ENCODE measurements at places on chromosomes 2 and 18.

GRCh38 chr2:177765698-177766097, 306.9 kb downstream of the PDE11A start:
- no peak for DNase-seq

- no peak for DNase-seq
These were observed 84.0 kb upstream of the DSEL start for GRCh38 chr18:67600181-67601180.

GRCh38 chr18:48200631-48201336, 208.4 kb downstream of the ZBTB7C start:
- DNase-seq = no peak

DNA sequence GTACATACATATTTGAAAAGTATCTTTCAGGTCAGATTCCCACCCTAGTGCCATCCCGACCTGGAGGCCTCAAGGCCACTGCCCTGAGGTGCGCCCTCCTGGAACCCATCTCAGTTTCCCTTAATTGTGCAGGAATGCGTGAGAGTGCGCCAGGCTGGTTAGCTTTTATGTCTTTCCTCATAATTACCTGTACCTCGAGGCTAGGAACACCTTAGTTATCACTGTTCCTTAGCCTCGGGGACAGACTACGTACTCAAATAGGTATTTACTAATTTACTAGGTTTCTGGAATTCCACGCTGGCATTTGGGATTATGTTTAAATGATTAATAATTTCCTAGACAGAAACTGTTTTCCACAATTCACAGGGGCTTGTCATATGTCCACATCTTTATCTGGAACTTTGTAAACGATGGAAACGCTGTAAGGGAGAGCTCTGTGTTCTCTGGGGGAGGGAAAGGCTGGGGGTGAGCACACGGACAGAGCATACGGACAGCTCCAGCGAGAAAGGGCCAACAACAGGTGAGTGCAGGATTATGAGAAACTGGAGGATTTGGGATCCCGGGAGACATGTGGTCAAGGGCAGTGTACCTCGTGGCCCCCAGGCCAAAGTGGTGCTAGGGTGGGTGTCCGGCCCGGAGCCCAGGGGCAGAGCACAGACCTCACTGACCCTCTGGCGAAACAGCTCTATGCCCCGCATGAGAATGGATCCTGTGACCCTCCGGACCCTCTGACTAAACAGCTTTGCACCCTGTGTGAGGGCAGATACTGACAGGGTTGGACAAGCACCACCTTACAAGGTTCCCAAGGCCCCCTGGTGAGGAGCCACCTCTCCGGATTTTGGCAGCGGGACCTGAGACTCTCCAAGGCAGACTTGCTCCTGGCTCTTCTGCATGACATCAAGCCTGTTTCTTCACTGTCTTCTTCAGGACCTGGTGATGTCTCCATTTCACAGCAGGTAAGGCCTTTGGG, 102.0 kb upstream of the PXDN start:
- no peak for DNase-seq

GRCh38 chr2:28941008-28941407, 40.1 kb upstream of the TOGARAM2 start:
- DNase-seq = no peak

DNA sequence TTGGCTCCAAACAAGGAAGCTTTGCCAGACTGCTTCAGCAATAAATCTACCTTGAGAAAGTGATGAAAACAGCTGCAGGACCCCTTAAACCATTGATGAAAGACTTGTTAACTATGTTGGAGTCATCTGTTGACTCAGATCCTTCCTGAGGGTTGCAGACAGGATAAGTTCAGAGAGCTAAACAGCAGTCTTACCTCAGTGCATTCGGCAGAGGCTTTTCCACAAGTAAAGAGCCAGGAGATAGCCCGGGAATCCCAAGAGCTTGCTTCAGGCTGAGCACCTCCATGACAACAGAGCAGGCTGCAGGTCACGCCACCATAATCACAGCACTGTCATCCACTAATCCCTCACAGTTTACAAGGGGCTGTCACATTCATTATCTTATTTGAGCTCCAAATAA, 23.7 kb downstream of the KIAA2012 start:
- no peak for DNase-seq

DNA sequence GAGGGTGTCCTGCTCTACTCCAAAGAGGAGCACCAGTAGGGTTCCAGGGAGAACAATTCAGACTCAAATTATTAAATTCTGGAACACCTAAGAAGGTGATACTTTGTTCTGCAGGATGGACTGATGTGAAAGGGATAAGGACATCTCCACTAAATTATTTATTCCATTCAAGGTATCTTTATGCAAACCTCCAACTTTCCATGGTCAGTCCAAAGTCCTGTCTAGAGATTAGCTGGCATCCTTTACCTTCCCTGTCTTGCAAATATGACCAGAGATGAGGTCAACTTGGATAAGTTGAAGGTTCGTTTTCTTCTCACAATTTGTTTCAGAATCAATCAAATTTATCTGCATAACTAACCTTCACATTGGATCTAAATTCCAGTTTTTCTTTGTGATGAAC, 8.7 kb upstream of the ZBTB14 start:
- no peak for DNase-seq

DNA sequence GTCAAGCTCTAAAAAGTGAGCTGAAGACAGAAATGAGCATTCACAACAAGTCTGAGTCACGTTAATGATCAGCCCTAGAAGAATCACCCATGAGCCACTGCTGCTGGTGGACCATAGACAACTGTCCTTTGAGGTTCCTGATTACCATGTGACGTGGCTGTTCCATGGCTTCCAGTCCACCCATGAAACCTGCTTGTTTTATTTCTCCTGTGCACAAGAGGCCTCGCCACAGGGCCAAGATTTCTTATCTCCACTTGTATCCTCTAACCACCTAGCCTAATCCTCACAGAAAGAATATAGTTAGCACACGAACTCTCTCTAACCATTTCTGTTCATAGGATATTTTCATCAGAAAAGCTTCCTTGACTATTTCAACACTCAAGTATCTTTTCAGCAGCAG, 242.7 kb downstream of the MREG start:
- DNase-seq = no peak

DNA sequence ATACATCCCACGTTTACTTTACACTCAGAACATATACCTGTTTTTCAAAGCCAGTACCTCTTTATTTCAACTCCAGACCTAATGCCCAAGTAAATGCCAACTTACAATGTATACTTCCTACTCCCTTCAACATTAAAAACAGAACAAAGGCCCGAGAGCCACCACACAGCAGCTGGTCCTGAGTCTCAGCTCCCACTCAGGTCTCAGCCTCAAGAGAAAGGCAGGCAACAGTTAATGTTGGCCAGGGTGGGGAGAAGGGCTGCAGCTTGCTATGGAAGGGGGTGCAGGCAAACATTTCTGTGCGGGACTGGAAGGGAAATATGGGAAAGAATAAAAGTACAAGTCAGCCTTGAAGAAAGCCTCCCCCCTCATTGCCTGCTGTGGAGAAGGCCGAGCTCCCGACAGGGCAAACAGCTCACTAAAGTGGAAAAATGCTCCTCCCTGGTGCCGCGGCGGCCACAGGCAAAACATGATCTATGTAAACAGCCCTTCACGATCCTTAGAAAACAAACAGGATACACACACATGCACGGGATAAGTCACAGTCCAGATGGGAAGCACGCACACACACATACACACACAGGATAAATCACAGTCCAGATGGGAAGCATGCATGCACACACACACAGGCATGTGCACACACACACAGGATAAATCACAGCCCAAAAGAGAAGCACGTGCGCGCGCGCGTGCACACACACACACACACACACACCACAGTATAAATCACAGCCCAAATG, 67.4 kb downstream of the ADNP2 start:
- DNase-seq = no peak

DNA sequence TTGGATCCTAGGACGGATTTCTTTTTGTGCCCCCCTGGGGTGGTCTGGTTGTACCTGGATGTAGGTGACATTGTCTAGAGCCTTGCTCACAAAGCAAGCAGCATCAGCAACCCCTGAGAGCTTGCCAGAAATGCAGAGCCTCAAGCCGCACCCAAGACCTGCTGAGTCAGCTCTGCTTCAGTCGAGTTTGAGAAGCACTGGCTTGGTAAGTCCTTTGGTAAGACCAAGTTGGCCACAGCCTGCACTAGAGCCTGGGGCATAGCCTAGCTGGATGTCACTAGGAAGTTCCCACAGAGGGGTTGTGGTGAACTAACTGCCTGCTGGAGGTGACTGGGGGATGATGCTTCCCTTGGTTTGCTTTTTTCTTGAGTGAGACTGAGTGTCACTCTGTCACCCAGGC, 6.2 kb downstream of the ABCG5 start:
- no peak for DNase-seq
